ENCODE measurements at places on chromosomes 2 and 18.

GRCh38 chr18:49055754-49056172 is 105.0 kb upstream of the SMAD7 start:
- DNase-seq = peak; percentile 94

DNA sequence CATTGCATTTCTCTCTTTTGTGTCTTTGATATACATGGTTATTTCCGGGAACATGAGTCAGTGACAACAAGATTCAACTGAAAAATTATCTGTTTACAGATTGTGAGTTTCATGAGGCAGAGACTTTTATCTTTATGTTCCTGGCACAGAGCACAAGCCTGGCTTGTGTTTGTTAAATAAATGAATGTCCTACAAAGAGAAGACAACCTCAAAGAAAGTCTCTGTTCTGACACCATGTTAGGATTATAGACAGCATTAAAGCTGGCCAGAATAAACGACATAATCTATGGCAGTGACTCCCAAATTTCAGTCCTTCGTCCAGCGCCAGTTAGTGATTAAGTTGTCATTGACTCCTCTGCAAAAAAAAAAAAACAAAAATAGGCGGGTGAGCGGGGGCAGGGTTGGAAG is 97.4 kb upstream of the DNAJC10 start:
- DNase-seq = peak; percentile 67

DNA sequence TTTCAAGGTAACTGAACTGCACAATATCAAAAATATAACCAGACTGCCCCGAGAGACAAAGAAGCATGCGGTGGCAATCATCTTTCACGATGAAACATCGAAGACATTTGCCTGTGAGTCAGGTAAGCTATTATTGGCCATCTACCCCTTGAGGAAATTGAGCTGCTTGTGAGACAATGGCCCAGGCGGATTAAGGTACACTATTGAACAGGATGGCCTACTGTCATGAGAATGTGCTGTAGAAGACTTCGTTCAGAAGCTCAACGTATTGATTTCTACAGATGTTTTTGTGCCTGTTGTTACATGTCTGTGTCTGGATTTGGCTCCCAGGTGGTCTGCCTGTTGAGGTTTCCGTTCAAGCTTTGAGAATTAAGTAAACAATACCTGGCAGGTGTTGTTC is 198.7 kb downstream of the DOK6 start:
- no peak for DNase-seq

DNA sequence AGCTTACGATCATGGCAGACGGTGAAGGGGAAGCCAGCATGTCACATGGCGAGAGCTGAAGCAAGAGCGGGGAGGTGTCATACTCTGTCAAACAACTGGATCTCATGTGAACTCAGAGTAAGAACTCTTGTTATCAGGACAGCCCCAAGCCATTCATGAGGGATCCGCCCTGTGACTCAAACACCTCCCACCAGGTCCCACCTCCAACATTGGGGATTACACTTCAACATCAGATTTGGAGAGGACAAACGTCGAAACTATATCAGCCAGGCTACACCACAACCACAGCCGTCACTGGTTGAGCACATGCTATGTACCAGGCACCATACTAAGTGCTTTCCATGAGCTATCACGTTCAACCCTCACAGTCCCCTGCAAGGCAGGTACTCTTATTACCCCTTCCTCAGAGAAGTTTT is 293.8 kb downstream of the PRKCE start:
- no peak for DNase-seq

DNA sequence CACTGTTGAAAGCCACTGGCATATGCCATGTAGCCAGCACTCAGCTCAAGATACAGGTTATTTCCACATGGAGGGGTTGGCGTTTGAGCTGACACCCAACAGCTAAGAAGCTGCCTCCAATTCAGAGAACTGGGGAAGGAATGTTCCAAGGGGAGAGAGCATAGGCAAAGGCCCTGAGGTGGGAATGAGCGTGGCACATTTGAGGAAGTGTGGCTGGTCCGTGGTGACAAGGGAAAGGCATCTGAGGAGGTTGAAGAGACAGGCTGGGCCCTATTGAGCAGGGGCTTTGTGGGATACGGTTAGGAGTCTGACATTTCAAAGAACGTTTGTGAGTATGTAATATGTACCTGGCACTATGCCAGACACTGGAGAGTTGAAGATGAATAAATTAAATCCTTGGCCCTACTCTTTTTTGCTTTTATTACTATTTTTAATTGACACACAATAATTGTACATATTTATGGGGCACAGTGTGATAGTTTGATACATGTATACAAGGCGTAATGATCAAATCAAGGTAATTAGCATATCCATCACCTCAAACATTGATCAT is 27.6 kb upstream of the TMBIM1 start:
- DNase-seq = no peak

DNA sequence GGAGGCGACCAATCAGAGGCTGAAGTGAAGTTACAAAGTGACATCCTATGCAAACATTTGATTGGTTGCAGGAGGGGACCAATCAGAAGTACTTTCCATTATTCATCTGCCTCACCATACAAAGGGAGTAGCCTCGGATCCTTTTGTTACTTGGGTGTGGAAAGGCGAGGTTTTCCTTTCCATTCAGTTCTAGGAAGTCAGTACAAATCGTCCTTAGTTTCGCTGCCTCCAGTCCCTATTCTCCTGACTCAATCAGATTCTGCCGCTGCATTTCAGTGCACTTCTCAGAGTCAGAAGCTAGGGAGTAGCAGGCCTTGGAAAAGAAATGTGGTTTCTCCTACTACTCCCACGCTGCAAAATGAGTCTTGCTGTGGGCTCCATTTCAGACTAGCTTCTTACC is 149.4 kb downstream of the DTNA start:
- DNase-seq = no peak

GRCh38 chr18:48921305-48922225 is 29.2 kb downstream of the SMAD7 start:
- DNase-seq = no peak

DNA sequence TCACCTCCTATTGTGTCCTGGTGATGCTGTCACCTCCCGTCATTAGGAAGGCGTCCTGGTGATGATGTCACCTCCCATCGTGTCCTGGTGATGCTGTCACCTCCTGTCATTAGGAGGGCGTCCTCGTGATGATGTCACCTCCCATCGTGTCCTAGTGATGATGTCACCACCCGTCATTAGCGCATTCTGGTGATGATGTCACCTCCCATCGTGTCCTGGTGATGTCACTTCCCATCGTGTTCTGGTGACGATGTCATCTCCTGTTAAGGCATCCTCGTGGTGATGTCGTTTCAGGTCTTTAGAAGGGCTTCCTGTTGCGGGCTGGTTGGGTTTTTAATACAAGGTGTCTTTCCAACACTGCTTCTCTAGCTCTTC is 40.7 kb downstream of the CTDP1 start:
- DNase-seq = no peak

DNA sequence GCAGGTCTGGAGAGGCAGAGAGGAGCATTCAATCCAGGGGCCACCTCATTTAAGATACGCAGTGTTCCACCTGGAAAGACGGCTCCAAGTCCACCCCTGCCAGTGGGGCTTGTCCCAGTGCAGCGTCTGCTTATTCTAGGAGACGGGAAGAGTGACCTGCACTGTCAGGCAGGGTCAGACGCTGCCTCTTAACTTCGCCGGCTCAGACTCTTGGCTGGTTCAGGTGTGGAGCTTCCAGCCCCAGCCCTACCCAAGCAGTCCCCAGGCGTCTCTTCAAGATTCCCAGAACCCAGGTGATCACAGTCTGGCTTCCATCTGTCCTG is 208.5 kb downstream of the TFCP2L1 start:
- no peak for DNase-seq

- no peak for DNase-seq
Measured at GRCh38 chr18:79571211-79572092, 108.2 kb upstream of the CTDP1 start.

GRCh38 chr2:16055848-16056580 is 115.7 kb downstream of the MYCN start:
- no peak for DNase-seq

- no peak for DNase-seq
Measured at GRCh38 chr2:117702098-117702497, 112.4 kb upstream of the DDX18 start.

- DNase-seq = peak; percentile 46
Measured at GRCh38 chr2:100197631-100198153, 55.3 kb upstream of the AFF3 start.

- DNase-seq = no peak
Measured at GRCh38 chr2:61853086-61853846, 594 bp downstream of the FAM161A start.

- peak; percentile 39 for DNase-seq
Measured at GRCh38 chr18:12361770-12362378, 15.2 kb downstream of the AFG3L2 start.

GRCh38 chr2:15728245-15728938 is 136.7 kb downstream of the DDX1 start:
- DNase-seq = no peak

GRCh38 chr2:18959952-18960717 is 370.8 kb upstream of the NT5C1B start:
- peak; percentile 43 for DNase-seq

DNA sequence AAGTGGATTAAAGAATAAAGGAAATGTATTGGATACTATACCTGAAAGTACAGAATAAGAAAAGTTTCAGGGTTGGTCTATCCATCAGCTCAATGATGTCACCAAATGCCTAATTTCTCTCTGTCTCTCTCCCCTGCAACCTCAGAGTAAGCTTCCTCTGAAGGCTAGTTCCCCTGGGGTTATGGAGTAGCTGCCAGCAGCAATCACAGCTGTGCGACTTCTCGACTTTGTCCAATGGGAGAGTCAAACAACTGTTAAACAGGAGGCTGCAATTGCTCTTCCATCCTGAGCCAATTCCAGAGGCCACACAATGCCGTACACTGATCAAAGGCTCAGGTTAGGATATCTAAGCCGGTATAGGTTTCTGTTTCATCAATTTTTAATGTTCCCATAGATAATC is 95.3 kb upstream of the FANCL start:
- DNase-seq = no peak

GRCh38 chr2:37324536-37324785 is 172 bp downstream of the PRKD3 start:
- peak; percentile 74 for DNase-seq

- DNase-seq = peak; percentile 33
Measured at GRCh38 chr18:3611313-3612090, 161.5 kb downstream of the TGIF1 start.

GRCh38 chr2:69948963-69949645 is 12.3 kb downstream of the ASPRV1 start:
- no peak for DNase-seq

DNA sequence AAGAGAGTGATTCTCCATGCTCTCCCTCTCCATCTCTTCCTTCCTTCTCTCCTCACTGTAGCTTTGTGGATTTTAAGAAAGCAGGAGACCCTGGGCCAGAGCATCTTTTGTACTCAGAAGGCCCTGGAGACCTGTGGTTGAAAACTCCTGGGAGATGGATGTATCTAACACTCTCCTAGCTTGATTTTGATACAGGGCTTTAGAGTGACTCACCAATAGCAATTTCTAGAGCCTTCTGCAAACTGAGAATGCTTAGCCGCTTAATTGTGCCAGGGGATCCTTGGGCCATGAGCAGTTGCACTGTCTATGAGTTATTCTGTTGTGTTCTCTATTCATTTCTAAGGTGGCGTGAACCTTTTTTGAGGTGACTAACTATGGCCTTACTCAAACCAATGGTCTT is 17.7 kb downstream of the HOXD1 start:
- no peak for DNase-seq

DNA sequence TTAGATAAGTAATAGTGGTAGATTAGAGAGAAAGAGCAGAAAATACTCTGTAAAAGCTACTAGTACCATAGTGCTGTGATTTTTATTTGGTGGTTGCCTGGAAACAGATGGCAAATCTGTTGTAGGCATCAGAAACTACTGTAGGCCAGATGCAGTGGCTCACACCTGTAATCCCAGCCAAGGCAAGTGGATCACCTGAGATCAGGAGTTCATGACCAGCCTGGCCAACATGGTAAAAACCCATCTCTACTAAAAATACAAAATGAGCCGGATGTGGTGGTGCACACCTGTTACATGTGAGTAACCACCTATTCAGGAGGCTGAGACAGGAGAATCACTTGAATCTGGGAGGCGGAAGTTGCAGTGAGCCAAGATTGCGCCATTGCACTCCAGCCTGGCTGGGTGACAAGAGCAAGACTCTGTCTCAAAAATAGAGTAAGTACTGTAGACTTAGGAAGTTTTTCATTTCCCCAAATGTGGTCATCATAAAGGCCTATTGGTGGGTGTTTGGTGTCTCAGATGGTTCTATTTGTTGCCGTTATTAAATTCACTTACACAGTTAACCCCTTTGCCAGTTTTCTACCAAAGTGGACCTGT is 79.6 kb downstream of the SPTBN1 start:
- no peak for DNase-seq

- DNase-seq = peak; percentile 74
Measured at GRCh38 chr18:74353169-74353775, 37.6 kb downstream of the C18orf63 start.

- DNase-seq = no peak
Measured at GRCh38 chr2:160380000-160380570, 113.5 kb downstream of the RBMS1 start.

- peak; percentile 16 for DNase-seq
Measured at GRCh38 chr2:164560181-164560792, 61.0 kb downstream of the GRB14 start.

DNA sequence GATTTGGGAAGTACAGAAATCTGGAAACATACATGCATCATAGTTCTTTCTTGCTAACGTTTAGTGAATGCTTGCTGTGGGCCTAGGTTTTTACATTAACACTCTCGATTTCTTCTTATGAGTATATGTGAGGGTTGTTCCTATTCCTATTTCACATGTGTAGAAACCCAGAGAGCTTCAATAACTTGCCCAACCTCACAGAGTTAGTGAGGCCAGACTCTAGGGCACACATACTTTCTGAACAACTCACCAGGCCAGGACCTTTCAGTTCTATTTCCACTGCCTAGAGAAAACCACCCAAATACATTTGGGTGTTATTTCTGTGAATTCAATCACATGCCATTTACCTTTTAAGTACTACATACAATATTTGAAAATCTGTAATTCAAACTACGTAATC is 8.2 kb upstream of the KCTD1 start:
- no peak for DNase-seq

DNA sequence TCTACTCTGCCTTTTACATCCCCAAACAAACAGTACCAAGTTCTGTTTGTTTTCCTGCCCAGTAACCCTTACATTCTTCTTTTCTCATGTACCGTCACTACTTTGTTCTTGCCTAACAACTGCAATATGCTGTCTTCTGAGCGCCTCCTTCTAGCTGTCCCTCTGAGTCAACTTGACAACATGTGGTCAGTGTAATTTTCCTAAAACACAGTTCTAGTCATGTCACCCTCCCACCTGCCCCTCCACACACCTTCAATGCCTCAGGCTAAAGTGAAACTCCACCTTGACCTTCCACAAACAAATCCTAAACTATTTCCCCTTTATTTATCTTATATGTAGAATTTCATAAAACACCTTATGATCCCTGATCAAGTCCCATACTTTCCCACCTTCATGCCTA is 124.6 kb upstream of the CD302 start:
- DNase-seq = no peak

Measured in IMR-90 (cell line).